Motor neuron (in vitro differentiated cells): ENCODE measurements at places on chromosomes 13 and 19. TPM values are rescaled to one million over a fixed set of nuclear protein-coding genes. Genes with fewer than 3 reads are reported as not detected.

The PEAK3 gene
- 0.23 and 0.42 TPM in 2 replicates for total RNA-seq

- no peak for ATAC-seq
Measured at GRCh38 chr13:90896002-90896401, 451.5 kb upstream of the MIR17HG start.

- ATAC-seq = no peak
Measured at GRCh38 chr13:46666727-46667456, 113.9 kb downstream of the LRCH1 start.

DNA sequence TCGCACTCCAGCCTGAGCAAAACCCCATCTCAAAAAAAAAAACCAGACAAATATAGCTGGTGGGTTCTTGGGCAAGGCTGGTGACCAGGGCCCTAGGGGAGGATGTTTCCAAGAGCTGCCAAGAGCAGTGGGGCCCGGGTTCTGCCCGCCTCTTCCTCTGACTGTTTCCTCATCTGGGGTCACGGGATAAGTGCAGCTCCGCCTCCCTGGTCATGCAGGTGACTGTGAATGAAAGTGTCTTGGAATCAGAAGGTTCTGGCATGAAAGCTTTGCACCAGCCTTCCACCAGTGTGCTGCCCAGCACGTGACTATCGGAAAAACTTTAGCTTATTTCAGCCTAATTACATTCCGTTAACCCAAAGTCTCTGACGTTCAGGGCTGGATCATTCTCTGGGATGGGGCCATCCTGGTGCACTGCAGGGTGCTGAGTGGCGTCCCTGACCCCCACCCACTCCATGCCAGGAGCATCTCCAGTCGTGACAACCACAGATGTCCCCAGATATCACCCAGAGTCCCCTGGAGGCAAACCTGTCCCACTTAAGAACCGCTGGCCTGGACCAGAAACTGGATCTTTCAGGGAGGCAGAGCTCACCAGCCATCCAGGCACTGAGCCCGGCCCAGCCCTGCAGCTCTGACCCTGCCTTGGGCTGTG, 85.6 kb downstream of the GNG7 start:
- ATAC-seq = no peak

DNA sequence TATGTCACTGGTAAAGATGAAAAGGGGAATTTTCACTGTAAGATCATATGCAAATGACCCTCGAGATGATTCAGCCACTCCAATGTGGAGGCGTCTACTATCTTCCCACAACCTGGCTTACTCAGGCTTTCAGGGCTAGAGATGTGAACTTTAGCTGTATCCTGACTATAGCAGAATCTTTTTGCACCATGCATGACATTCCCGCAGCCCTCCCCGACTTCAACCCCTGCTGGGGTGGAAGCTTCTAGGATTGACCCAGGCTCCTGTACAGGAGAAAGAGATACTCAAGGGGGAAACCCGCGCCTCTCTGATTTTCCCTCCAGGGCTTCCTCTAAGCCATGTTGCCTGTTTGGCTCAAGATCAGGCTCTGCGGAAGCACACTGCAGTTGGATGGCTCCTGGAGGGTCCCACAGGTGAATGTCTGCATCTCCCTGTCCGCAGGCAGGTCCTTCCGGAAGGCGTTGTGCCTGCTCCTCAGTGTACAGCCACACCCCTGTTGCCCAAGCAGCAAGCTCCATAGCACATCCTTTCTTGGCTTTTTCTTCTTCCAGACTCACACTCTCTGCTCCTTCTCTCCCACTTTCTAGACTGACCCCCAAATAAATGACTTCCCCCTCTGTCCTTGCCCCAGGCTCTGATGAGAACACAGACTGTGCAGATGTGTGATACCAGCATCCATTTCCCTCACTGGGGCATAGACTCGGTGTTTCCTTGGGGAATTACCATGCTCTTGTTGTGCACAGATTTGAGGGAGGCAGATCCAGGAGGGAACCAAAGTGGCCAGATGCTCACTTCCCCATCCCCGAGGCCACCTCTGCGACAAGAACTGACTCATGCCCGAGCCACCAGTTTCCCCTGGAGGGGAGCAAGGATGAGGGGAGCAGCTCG, 29.1 kb upstream of the POP4 start:
- ATAC-seq = peak; percentile 37

DNA sequence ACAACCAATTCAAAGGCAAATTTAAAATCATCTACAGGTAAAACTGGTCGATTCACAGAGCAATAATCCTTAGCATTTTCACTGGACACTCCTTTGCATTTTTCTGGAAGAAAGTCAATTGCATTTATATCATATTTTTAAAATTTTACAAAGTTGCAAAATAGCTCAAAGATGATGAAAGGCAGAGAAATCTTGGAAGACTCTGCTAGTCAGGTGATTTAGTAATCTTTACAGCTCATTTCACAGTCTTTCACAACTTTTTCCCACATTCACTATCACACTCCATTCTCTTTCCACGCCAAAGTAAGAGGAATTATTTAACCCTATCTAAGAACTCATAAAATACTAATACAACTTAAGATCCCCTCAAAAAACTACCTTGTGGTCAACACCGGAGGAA, 1063.8 kb downstream of the EFNB2 start:
- ATAC-seq = no peak

The IGFLR1 gene
- 4.9 and 6.8 TPM in 2 replicates for total RNA-seq

The KLK8 gene
- total RNA-seq = not detected in 2 replicates

DNA sequence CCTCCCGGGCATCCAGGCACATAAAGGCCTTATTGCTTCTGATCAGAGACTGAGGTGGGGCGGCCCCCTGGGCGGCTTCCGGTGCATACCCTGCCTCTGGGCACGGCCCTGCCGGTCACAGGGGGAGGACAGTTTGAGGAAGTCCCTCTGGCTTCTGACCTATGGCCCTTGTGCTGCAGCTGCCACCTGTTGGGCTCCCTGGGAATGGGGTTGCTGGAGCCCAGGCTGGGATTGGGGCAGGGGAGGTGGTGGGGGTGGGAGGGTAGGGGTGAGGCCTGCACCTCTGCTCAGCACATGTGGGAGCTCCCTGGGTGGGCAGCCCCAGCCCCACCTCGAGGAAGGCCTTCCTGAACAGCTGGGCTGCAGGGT, 10.7 kb downstream of the ANO8 start:
- peak; percentile 14 for ATAC-seq

DNA sequence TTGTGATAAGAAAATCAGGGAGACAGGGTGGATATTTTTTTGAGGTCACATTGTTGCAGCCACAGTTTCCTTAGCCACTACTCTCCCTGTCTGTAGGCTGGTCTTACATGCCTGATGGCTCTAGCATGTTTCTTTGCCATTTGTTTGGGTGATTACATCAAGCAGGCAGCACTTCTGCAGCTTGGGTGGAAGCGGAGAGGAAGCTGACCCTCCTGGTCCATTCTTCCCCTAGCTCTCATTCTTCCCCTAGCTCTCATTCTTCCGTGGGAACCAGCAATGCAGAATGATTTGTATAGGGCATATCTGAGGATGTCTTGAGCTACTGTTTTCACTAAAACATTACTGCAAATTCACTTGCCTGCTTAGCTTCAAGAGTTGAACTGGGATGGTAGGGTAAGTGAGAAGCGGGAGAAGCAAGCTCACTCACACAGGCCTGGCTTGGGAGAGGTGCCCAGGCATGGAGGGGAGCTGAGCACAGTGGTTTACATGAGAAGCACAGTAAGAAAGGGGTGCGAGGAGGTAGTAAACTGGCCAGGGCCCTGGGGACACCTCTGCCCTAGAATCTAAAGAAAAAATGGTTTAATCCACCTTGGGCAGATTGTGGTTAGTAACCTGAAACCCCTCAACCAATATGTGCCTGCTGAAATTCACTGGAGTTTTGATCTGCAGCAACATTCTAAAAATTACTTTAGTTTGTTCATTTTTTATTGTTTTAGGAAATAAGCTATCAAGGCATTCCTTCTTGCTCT, 538.9 kb downstream of the RFC3 start:
- no peak for ATAC-seq
